ENCODE measurements at places on chromosomes 11 and 22. TPM values are rescaled to one million over a fixed set of nuclear protein-coding genes. Genes with fewer than 3 reads are reported as not detected.

GRCh38 chr11:108713076-108713790 is 48.4 kb downstream of the DDX10 start:
- no peak overlapping the region for H3K27ac ChIP-seq
- no peaks in the 10 kb centered on the region for H3K4me1 ChIP-seq
- no peak overlapping the region for H3K4me3 ChIP-seq
- DNase-seq, result no peak
- peaks cover 2% of the 10 kb centered on the region for H3K36me3 ChIP-seq

GRCh38 chr11:115672412-115672811 is 168.2 kb upstream of the CADM1 start:
- no peaks in the 10 kb centered on the region for H3K36me3 ChIP-seq
- no peak for DNase-seq
- H3K4me1 ChIP-seq, result no peaks in the 10 kb centered on the region
- H3K27ac ChIP-seq, result no peak overlapping the region
- H3K4me3 ChIP-seq, result no peak overlapping the region

DNA sequence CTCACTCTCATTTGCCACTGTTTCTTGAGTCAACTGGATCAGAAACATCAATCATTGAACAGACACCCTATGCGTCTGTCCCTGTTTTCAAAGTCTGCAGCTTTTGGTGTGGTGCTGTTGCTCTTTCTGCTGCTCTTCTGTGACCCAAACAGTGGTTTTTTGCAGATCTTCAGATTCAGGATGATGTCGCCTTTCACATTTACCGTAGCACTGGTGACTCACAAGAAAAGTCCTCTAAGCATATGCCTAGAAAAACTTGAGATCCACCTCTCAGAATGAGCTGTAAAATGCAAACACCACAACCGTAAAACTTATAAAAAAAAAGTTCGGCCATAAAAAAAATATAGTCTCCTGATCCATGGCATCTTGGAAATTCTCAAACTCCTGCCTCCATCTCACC is 400.4 kb downstream of the NTM start:
- no peak overlapping the region for H3K27ac ChIP-seq
- H3K27me3 ChIP-seq, result no peaks in the 10 kb centered on the region
- no peak for DNase-seq
- H3K36me3 ChIP-seq, result no peaks in the 10 kb centered on the region
- H3K4me3 ChIP-seq, result no peak overlapping the region

GRCh38 chr11:122202951-122203456 is 87.0 kb upstream of the BLID start:
- peak; percentile 50 for DNase-seq
- H3K27me3 ChIP-seq, result no peaks in the 10 kb centered on the region
- peaks cover 14% of the 10 kb centered on the region for H3K4me1 ChIP-seq

GNAZ gene
- total RNA-seq, result 0.33 TPM

DNAJC4 gene
- total RNA-seq, result 56.7 TPM

MMP11 gene
- 1.0 TPM for total RNA-seq

DNA sequence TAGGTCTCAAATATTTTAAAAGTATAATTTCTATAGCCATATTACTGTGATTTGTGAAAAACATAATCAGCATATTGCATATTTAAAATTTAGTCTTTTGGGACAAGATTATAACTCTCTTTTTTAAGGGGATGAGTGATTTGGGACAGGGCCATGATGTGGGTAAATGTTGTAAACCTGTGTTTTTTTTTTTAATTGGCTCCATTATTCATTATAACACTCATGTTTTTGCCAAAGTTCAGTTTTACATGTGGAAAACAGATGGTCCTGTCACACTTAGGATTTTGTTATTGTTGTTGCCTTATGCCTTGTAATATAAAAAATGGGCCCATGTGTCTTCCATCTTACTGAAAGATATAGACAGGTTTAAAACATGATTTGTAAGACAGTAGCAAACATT is 1413.5 kb upstream of the RAG2 start:
- H3K4me3 ChIP-seq, result no peak overlapping the region
- no peak overlapping the region for H3K27ac ChIP-seq
- no peaks in the 10 kb centered on the region for H3K4me1 ChIP-seq
- H3K36me3 ChIP-seq, result no peaks in the 10 kb centered on the region
